ENCODE measurements at places on chromosomes 5 and 9.

GRCh38 chr9:79408617-79409016 is 163.1 kb upstream of the TLE4 start:
- no peak for DNase-seq

DNA sequence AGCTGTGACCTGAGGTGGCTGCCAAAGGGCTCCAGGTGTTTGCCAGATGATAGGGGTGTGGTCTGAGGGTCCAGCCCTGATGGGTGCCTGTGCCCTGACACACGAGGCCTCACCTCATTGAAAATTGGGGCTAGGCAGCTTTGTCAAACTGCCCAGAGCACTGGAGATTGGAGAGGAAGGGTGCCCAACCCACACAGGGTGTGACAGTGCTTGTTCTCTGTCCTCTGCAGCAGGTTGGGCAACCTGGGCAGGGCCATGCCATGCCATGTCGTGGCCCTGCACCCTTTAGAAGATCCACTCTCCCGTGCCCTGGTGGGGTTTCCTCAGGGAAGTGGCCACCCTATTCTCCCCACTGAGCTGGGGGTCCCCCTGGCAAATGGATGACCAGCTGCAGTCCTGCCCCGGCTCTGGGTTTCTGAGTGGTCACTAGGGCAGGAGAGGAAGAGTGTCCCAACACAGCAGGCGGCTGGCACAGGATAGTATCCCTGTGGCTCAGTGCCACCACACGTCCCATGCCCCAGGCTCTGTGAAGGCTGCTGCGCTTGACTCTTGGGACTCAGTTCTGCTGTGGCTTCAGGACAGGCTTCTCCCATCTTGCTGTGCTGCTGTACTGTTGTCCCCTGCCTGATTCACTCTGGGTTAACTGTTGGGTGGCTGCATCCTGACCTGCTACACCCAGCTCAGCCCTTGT is 100.8 kb upstream of the PITX1 start:
- no peak for DNase-seq

- peak; percentile 34 for DNase-seq
These were observed 33.5 kb upstream of the SLC28A3 start for GRCh38 chr9:84374013-84374412.

GRCh38 chr5:2039180-2039531 is 156.4 kb upstream of the IRX4 start:
- DNase-seq, result no peak

GRCh38 chr5:127353796-127354195 is 63.2 kb downstream of the MEGF10 start:
- DNase-seq, result no peak

- DNase-seq, result no peak
These were observed 141.5 kb downstream of the TSSK1B start for GRCh38 chr5:113293068-113293974.

GRCh38 chr5:5139777-5140478 is at the start of gene ADAMTS16:
ADAMTS16 (plus strand) TSS chr5:5140330; CDS start chr5:5140468, 138 bp downstream.
- DNase-seq, result no peak

Data from AML-193 (cell line).